H54 (cell line): ENCODE measurements at places on chromosomes 5 and 9.

DNA sequence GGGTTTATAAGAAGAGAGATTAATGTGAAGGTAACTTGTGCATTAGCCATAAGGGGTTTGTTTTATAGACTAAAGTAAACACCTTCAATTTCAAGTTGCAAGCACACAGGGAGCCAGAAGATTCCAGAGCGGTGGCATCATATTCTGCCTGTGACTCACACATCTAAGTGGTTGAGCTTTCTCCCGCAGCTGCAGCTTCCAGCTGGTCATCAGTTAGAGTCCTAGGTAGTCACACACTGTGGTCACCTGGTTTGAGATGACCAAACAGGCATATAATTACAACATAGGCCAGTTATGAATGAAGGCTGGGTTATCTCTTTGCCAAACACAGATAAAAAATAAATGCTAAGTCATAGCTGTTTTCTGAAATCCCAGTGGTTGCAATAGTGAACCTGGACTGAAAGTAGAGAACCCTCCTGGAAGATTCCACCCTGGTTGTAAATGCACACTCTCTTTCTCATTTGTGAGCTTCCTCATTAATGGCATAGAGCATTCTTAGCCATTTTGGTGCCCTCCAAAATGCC lies 171.3 kb downstream of the GDNF start:
- DNase-seq = peak; percentile 59

DNA sequence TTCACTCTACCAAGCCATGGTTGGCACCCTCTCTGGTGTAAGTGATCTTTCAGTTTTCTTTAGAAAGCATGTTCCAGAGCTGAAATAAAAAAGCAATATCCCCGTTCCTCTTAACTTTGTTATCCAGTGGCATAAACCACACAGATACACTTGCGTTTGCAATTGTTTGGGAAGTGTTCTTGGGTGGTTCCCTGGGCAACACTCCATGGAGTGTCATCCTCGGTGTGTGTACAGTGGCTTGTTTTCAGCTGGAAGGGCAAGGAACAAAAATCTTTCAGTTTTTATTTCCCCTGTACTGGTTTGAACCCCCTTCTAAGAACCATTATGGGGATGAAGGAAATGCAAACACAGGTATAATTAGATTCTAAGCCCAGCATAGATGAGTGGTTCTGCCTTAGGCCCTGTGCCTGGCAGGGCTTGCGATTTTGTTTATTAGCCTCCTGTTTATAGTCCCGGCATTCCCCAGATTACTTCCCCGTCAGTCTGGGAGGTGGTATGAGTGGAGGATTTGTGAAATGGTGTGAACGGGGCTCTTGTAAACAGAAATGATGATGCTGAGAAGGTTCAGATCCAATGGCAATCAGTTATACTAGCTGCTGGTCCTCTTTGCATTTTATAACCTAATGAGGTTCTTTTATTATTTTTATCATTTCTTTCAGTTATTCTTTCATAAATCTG lies 76.0 kb upstream of the CD180 start:
- no peak for DNase-seq

DNA sequence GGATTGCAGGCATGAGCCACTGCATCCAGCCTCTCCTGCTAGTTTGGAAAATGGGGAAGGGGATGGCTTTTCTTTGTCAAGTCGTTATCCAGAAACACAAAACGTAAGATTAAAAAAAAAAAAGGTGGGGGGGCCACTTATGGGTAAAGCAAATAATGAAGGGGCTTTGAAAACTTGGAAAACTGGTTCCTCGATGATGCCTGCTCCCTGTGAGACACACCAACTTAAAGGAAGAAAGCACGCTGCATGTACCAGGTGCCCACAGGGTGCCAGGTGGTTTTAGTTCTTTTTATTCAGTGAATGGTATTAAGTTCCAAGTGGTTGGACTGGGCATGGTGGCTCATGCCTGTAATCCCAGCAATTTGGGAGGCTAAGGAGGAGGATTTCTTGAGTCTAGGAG lies 170.1 kb downstream of the GOLPH3 start:
- no peak for DNase-seq

GRCh38 chr5:78912085-78912771 lies 72.9 kb downstream of the ARSB start:
- no peak for DNase-seq

- DNase-seq = no peak
These were observed 269.4 kb upstream of the KLF9 start for GRCh38 chr9:70683841-70684240.

- no peak for DNase-seq
These were observed 494.6 kb downstream of the GADD45G start for GRCh38 chr9:90099262-90099963.

GRCh38 chr5:142970440-142971030 lies 200.4 kb downstream of the ARHGAP26 start:
- DNase-seq = no peak

GRCh38 chr5:179300581-179301180 lies 44.6 kb downstream of the ADAMTS2 start:
- DNase-seq = no peak

DNA sequence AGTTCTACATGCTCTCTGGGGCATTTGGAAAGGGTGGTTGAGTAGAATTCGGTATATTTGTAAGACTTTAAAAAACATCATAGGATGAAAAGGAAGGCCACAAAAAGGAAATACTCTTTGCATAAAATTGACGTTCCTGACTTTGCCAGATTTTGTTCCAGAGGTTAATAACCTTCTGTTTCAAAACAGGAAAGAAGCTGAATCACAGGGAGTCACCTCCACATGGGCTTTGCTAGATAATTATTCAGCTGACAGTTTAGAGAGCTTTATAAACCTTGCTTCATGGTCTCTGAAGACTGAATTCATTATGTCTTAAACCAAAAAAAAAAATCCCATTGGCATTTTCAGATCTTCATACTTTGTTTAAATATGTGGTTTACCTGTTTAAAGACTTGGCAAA lies 203.7 kb downstream of the SEMA6A start:
- DNase-seq = peak; percentile 12

DNA sequence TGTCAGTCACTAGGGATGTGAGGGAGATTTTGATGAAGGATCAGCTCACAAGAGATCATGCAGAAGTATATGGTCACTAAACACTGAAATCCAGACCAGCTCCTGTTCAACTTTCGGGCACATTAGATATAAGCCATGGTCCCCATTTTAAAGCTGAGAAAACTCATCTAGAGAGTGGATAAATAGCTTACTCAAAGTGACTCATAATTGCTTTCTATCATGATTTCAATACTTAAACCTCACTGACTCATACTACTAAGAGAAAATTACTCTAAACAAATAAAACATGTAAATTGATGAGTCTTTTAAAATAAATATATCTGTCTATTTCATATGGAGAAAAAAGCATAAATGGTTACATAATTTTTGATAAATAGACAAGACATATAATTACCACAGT lies 567.7 kb downstream of the TLR4 start:
- peak; percentile 4 for DNase-seq

GRCh38 chr9:122204491-122204890 lies 24.3 kb downstream of the LHX6 start:
- no peak for DNase-seq

GRCh38 chr9:95017661-95018060 lies 291.2 kb downstream of the AOPEP start:
- DNase-seq = no peak

GRCh38 chr9:137791947-137792346 lies 85.6 kb upstream of the CACNA1B start:
- DNase-seq = no peak

DNA sequence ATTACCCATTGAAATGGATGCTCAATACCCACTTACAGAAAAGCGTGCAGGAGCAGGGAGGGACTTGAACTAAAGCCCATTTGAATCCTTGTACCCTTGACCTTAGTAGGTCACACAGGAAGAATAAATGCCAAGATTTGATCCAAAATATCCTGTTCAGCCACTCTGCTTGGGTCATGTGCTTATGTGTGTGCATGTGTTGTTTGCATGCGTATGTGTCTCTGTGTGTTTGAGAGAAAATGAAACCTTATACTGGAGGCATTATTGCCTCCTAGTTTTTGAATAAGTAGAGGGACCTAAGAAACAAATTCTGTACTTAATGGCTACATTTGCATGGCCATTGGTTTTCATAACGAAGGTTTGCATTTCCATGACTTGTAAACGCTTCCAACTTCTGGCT lies 63.4 kb upstream of the TRIM32 start:
- DNase-seq = no peak

- no peak for DNase-seq
These were observed 21.6 kb downstream of the CCNJL start for GRCh38 chr5:160290751-160291150.

DNA sequence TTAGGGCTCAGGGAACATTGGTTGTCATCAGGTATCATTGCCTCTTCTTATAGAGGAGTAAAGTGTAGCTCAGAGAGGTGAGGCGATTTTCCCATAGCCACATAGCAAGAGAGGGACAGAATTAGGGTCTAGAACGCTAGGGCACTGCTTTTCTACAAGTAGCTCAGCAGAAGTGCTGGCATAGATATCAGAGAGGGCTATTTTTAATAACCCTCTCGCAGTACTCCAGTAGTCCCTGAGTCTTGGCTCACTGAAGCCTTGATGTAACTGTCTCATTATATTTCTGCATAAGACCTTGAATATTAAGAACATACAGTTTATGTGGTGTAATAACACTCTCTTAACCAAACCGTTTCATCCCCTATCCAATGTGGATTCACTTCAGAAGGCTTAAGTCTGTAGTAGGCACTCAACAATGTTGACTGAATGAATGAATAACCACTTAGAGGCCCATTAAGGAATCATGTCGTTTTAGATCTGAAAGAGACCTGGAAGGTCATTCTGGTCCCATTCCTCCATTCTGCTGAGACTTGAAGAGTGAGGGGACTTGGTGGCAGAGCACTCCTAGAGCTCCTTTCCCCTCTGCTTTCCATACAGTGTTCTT lies 4.7 kb upstream of the FRMPD1 start:
- DNase-seq = no peak

- DNase-seq = no peak
These were observed 490.9 kb downstream of the SEMA5A start for GRCh38 chr5:9054821-9055589.

GRCh38 chr5:141508798-141509611 lies 20.1 kb downstream of the PCDHGC5 start:
- peak; percentile 94 for DNase-seq

- no peak for DNase-seq
These were observed 71.0 kb downstream of the PGM5 start for GRCh38 chr9:68427216-68427977.

GRCh38 chr5:172377856-172378255 lies 76.5 kb downstream of the SH3PXD2B start:
- DNase-seq = no peak

GRCh38 chr9:6144947-6145346 lies 70.7 kb upstream of the IL33 start:
- no peak for DNase-seq

GRCh38 chr9:34898846-34899245 lies 59.2 kb upstream of the PHF24 start:
- no peak for DNase-seq

DNA sequence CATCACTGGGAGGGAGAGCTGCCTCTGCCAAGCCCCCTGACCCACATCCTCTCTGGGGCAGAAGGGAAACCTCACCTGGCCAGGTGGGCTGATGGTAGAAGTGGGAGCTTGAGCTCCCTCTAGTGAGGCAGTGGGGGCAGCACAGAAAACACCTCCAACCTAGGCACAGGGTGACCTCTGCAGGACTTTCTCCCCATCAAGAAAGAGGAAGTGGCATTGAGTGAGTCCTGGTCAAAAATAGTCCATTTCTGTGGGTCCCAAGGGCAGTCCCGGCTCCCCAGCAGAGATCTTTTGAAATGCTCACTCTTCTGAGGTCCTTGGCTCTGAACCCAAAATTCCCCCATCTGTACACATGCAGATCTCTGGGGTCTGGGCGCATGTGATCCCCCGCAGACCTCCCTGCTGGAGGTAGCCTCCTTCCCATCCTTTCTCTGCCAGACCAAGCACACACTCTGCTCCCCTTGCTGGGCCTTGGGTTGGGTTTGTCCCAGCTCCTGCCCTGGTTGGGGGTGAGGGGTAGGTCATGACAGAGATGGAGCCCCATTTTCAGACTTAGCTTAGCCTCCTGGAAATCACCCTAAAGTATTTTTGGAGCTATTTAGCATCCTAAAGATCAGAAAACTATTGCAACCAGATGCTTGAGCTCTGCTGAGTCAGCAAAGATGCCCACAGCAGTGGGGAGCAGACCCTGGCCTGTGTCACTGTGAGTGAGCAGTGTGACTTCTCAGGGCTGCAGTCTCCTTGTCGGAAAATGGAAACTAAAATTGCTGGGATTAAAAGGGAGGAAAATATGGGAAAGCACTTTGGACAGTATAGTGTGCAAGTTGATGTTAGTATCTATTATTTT lies 41.6 kb upstream of the LCP2 start:
- no peak for DNase-seq

GRCh38 chr9:87481890-87482855 lies 15.5 kb upstream of the DAPK1 start:
- DNase-seq = no peak

DNA sequence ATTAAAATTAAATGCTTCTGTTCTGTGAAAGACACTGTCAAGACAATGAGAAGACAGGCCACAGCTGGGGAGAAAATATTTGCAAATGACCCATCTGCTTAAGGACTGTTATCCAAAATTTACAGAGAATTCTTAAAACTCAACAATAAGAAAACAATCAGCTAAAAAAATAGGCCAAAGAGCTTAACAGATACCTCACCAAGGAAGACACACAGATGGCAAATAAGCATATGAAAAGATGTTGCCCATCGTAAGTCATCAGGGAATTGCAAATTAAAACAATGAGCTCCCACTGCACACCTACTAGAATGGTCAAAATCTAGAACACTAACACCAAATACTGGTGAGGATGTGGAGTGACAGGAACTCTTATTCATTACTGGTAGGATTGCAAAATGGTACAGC lies 10.3 kb downstream of the WNK2 start:
- DNase-seq = no peak

- DNase-seq = no peak
These were observed 9.1 kb downstream of the SMIM3 start for GRCh38 chr5:150787656-150788055.

DNA sequence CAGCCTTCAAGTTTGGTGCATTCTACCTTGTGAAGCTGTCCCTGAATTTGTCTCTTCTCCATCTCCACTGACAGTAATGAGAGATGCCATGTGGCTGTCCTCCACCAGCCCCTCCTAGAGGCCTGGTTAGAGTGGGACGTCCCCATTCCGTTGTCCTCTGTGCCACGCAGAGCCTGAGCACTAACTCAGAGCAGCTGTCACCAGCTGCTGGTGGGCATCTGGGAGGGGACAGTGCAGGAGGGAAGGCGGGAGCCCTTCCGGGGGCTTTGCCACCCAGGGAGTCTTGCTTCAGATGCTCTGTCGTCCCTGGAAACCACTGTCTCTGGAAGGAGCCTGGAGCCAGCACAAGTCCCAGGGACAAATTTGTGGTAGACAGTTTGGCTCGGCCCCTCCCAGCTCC lies 78.6 kb downstream of the PDZD2 start:
- no peak for DNase-seq

DNA sequence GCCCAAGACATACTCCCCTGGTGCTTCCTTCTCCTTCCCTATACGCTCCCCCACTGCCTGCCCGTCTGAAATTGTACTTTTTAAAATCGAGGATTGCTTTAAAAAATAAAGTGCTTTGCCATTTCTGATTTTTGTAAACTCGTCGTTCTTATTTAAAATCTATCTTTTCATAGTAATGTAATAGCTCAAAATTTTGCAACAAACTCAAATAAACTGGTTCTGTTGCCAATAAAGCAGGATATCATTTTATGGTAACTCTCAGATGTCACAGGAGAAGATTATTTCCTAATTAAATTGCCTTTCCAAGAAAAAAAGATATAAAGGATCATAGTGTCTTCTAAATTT lies 1.3 kb upstream of the NREP start:
- DNase-seq = no peak

GRCh38 chr9:34502471-34502870 lies 20.3 kb downstream of the ENHO start:
- DNase-seq = no peak

- no peak for DNase-seq
These were observed 77.3 kb downstream of the LRSAM1 start for GRCh38 chr9:127528422-127529251.
